ENCODE measurements at places on chromosomes 1 and 21.

DNA sequence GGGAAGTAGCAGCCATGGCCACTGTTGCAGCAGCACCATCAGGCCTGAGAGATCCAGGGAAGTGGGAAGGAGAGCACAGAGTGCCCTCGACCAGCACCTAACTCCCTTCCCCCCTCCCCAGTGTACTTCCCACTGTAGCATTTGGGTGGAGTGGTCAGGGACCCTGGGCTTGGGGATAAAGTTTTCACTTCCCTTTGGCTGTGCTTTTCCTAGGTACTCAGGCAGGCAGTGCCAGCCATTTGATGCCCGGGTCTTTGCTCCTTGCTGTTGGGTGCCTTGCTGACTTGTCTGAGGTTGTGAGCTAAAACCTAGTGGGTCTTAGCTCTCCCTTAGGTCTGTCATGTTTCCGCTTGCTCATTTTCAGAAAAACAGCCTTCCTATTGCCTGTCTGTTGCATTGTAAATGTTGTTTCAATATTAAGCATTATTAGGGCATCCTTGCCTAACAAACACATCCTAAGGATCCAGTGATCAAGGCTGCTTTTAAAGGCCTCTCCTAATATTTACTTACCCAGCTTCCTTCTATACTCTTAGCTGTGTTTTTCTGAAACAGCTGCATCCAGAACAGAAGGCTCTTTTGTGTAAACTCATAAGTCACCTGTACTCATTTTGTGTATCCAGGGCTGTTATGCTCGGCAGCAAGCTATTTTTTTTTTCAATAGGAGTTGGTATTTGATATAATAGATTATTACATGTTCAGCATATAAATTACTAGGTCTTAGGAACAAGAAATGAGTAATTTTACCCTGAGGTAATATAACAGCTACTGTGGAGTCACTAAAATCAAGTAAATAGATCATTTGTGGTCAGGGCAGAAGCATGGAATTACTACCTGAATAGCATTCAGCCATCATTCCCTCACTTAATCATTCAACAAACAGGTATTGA, 418.6 kb upstream of the PROX1 start:
- no peak for DNase-seq

DNA sequence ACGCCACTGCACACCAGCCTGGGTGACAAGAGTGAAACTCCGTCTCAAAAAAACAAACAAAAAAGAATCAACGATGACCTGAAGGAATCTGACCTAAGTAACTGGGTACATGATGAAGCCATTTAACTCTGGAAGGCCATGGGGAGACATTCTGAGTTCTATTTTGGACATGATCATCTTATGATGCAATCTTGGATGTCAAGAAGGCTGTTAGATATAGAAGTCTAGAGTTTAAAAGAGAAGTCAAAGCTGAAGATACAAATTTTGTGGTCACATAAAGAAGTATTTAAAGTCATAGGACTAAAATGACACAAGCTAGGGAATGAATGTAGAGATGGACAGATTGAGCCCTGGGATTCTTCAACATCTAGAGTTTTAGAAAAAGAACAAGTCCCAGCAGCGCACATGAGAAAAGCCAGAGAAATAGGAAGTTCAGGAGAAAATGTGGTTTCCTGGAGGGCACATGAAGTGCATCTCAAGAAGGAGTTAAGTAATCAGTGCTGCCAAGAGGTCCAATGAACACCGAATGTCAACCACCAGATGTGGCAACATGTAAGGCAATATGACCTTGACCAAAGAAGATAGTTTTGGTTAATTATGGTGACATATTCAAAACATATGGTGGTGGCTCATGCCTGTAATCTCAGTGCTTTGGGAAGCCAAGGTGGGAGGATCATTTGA, 26.8 kb downstream of the ELK4 start:
- no peak for DNase-seq

DNA sequence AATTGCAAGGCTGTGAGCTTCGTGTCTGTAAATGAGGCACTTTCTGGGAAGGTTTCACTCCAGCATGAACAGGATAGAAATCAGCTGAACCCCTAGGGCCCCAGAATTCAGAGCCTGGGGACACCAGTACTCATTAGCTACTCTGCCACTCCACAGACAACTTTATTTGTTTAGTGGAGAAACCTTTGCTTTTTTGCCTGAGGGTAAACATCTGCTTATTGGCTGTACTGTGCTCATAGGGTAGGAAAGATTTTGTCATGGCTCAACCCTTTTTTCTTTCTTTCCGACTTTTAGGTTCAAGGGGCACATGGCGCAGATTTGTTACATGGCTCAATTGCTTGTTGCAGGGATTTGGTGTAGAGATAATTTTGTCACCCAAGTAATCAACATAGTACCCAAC, 138.4 kb upstream of the BACE2 start:
- no peak for DNase-seq

- no peak for DNase-seq
These were observed 14.0 kb upstream of the TRIM63 start for GRCh38 chr1:26081267-26082019.

DNA sequence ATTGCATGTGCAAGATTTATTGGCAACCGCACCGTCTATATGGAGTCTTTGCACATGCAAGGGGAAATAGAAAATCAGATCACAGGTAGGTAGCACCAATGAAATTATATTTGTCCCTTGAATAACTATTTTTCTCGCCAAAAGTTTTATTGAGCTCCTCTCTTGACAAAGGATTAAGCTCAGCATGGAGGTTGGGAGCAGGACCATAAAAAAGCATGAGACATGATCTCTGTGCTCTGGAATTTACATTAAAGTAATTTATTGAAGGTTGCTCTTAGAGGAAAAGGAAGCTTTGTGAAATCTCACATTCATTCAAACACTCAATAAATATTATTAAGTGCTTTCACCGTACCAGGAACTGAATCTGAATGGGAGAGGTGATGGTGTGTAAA, 66.0 kb upstream of the UBE2U start:
- no peak for DNase-seq

DNA sequence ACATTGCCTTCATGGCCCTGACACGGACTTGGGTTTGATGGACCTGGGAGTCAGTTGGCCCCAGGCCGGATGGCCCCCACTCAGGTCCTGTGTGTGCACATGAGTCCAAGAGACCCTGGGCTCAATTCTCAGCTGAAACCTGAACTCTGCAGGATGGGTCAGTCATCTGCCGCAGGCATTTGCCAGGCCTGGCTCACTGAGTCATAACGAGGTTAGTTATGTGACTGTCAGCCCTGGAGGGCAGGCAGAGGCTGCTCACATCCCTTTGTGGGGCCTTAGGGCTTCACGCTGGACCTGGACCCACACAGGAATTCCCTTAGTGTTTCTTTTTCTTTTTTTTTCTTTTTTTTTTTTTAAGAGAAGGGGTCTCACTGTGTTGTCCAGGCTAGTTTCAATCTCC, 46.5 kb downstream of the PSMG1 start:
- DNase-seq: no peak

DNA sequence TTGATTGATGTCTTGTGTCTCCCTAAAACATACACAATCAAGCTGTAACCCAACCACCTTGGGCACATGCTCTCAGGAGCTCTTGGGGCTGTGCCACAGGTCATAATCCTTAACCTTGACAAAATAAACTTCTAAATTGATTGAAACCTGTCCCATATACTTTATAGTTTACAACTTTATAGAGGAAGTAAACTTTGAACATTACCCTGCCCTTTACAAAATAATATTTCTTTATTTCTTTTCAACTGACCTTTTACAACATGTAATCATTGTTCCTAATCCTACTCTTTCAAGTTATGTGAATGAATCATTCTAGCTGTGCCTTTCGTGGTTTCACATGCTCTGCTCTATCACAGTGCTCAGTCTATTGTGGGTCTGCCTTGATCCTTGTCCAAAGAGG, 118.3 kb upstream of the ATP1A1 start:
- no peak for DNase-seq

GRCh38 chr1:203031467-203031866, 5.2 kb downstream of the PPFIA4 start:
- DNase-seq: no peak

GRCh38 chr1:221692643-221693042, 49.2 kb downstream of the DUSP10 start:
- no peak for DNase-seq

DNA sequence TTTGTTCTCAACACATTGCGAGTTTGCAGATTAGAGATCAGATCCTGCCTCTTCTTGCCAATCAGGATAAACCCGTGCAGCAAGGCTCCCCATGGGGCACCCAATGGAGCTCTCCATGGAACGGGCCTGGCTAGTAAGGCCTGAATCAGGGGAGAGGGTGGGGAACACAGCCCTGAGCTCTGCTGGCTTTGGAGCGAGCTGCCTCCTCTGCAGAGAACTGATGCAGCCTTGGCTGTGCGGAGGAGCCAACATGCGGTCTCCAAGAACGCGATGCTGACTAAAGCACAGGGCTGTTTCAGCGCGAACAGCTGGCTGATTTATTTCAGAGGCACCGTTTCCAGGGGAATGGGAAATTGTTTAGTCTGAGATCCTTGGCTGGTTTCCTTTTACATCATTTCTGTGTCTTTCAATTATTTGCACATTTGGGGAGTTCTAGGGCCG, 139.7 kb downstream of the TSEN15 start:
- DNase-seq: no peak

DNA sequence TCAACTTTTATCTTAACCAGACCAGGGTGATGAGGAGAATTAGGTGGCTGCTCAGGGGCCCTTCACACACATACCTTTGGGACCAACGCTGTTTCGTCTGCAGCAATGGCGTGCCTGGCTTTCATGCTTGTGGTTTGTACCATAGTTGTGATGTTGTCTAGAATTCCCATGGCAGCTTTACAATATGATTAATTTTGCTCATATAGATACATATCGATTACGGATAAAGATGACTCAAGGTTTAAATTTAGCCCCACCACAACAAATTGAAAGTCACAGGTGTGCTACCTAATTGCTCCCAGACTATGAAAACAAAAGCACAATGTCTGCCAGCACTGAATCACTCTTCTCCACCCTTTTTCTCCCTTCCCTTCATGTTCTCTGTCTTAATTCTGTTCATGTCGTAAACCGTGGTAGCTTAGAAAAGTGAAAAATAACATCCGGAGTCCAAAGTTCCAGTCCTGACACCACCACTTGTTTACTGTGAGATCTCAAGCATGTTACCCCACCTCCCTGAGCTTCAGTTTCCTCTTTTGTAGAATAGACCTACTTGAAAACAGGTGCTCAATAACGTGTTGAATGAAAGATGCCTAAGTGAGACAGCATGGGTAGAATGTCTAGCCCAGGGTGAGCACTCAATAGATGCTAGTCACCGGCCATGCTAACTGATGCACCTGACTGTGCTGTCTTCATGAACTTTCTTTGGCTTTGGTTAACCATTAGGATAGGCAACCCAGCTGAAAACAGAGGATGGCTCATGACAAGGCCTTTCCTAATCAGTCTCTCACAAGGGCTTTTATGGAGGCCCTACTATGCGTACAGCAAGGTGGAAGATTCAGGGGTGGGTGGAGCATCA, 22.1 kb upstream of the JUN start:
- DNase-seq: no peak

DNA sequence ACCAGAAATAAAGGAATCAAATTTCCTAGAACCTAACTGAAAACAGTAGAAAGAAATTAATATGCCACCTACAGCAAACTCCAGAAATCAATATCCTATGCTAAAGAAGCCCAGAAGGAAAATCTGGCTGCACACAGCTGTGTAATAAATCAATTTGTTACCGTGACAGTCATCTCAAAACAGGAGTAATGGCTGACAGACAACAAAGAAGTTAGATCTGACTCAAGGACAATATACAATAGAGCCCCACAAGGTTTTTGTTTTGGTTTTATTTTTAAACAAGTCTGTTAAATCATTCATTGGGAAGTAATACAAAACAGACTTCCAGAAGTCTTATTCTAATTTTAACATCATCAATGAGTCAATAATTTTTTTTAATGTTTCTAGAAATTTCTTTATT, 168.4 kb downstream of the RERE start:
- no peak for DNase-seq

DNA sequence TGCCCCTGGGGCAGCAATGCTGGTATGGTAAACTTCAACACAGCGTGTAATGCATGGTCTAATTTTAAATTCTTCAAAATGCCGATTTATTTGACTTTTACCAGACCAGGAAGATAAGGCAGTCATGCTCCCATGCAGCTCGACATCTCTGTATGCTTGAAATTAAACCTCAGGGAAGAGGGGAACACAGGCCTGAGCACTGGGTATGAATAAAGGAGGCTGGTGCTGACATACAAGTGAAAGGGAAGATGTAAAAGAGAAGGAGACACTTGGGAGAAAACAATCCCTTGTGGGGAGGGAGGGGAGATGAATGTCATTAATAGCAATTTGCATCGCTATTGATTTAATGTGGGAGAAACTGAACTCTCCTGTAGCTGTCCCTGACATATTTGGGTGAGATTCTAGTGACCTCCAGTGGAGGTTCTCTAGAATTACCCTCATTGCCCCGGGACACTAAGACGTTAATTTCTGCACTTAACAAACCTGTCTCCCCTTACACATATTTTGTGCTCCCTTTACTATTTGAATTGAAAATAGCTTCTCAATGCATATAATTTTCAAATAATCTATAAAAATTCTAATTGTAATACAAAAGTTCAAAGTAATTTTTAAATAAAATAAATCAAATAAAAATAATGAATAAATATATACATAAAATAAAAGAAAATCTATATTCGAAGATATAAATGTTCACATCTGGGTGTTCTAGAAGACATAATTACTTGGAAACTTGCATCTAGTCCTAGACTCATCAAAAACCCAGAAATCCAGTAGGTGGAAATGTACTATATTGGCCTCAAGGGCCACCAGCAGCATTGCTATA, 283.1 kb downstream of the LMX1A start:
- no peak for DNase-seq

DNA sequence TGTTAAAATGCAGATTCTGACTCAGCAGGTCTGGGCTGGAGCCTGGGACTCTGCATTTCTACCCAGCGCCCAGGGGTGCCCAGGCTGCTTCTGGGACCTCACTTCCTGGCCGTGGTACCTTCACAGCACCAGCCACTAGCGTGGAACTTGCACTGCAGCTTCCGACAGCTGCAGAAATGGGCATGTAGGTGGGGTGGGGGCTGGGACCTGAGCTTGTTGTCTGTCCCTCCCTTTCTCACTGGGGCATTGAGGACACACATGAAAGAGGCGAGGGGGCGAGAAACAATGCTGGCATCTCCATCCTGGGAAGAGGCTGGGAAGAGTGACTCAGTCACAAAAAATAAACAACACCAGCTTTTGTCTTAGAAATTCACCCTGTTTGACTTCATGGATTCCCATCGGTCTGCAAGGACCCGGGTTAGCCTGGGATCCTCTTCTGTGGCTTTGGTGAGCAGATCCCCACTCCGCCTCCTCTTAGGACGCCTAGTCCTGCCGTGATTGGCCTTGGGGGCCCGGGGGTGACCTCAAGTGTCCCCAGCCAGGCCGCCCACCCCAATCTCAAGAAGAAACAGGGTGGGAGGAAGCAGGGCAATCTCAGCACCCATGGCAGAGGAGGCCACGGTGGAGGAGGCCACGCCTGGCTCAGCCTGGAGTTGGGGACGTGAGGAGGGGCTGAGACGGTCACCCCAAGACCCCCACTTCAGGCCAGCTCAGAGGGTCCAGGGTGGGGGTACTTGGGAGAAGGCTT, 29.9 kb upstream of the POFUT2 start:
- DNase-seq: no peak

- DNase-seq: no peak
These were observed 8.8 kb downstream of the SEC16B start for GRCh38 chr1:177960939-177961622.

- no peak for DNase-seq
These were observed 86.3 kb upstream of the ARTN start for GRCh38 chr1:43847290-43847689.

- no peak for DNase-seq
These were observed 32.9 kb downstream of the PBX1 start for GRCh38 chr1:164591858-164592257.

GRCh38 chr21:42019101-42019605, 9.0 kb upstream of the ZBTB21 start:
- no peak for DNase-seq
